Panc1 (cell line): ENCODE measurements at places on chromosomes 3 and 15. TPM values are rescaled to one million over a fixed set of nuclear protein-coding genes. Genes with fewer than 3 reads are reported as not detected.

The IL20RB gene
- 1.7 TPM for total RNA-seq

The ARPP21 gene
- total RNA-seq = not detected

GRCh38 chr3:151946606-151947005, 73.2 kb downstream of the SUCNR1 start:
- H3K36me3 ChIP-seq = no peaks in the 10 kb centered on the region
- no peaks in the 10 kb centered on the region for H3K4me1 ChIP-seq
- no peak for DNase-seq
- H3K4me3 ChIP-seq = no peak overlapping the region
- no peaks in the 10 kb centered on the region for H3K27me3 ChIP-seq

- DNase-seq = no peak
- H3K36me3 ChIP-seq = no peaks in the 10 kb centered on the region
- no peaks in the 10 kb centered on the region for H3K4me1 ChIP-seq
- no peaks in the 10 kb centered on the region for H3K27me3 ChIP-seq
- H3K4me3 ChIP-seq = no peak overlapping the region
Observed at GRCh38 chr3:45075821-45076625, 49.9 kb downstream of the CLEC3B start.

GRCh38 chr15:91369823-91370222, 269.8 kb downstream of the SV2B start:
- H3K27me3 ChIP-seq = no peaks in the 10 kb centered on the region
- H3K4me1 ChIP-seq = no peaks in the 10 kb centered on the region
- H3K27ac ChIP-seq = no peak overlapping the region
- H3K4me3 ChIP-seq = no peak overlapping the region
- DNase-seq = no peak
